Chondrocyte (in vitro differentiated cells): ENCODE measurements at places on chromosomes 3 and 15.

DNA sequence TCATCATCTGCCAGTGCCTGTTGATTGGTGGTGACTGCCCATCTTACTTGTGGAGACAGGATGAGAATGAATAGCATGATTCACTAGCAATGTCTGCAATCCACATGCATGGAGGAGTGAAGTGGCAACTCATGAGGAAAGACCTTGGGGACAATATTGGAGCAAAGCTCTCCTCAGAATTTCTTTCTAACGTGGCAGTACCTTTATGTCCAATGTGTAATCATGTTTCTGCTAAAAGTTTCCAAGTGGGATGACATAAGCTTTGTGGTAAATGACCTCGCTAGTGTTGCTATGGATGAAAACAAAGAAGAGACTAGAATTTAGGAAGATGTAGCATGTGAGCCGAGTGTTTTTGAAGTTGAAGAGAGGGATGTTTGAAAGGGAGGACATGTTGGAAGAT lies 117.8 kb downstream of the CPNE4 start:
- DNase-seq: no peak

- DNase-seq: no peak
Observed at GRCh38 chr3:105598042-105598796, 231.5 kb downstream of the ALCAM start.

DNA sequence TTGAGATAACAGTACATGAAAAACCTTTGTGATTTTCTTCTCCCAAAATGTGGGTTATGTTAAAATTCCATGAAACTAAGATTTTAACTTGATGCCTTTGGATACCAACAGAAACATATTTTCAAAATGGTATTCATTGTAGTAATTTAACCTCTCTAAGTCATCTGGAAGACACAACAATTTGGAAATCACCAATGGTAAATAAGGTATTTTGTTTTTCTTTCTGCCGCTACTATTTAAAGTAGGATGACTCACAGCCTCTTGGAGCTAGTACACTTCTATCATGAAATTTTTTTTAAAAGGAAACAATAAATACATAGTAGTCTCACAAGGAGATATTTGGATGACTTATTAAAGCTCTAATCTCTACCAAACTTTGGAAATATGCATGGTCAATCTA lies 291.6 kb upstream of the VEPH1 start:
- no peak for DNase-seq

- DNase-seq: no peak
Observed at GRCh38 chr3:114290911-114291901, 2.6 kb upstream of the TIGIT start.

GRCh38 chr3:30952786-30953185 lies 58.3 kb upstream of the GADL1 start:
- DNase-seq: no peak

GRCh38 chr3:32956750-32957570 lies 5.5 kb downstream of the CCR4 start:
- no peak for DNase-seq

- no peak for DNase-seq
Observed at GRCh38 chr3:152480282-152480953, 211.7 kb downstream of the MBNL1 start.

GRCh38 chr3:105744202-105744601 lies 124.6 kb downstream of the CBLB start:
- no peak for DNase-seq

- DNase-seq: no peak
Observed at GRCh38 chr3:98986073-98986472, 84.6 kb upstream of the DCBLD2 start.

GRCh38 chr3:8942115-8942514 lies 21.2 kb downstream of the RAD18 start:
- no peak for DNase-seq

DNA sequence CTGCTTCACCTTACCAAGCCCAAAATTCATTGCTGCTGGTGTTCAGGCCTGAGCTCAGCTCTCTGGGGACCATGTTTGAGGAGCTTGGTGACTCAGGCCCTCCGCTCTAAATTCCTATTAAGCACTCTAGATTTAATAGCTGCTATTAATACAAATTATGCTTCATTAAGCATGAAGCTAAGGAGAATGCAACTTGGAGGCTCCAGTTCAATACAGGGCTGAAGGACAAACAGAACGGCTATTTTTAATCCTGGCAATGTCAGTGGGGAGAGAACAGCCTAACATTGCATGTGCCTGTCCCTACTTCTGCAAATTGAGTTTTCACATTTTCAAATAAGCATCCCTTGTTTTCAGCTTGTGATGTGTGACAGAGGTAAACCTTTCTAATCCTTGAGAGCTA lies 80.1 kb upstream of the TRIM42 start:
- DNase-seq: no peak

- DNase-seq: no peak
Observed at GRCh38 chr3:16528581-16528993, 15.1 kb upstream of the RFTN1 start.

DNA sequence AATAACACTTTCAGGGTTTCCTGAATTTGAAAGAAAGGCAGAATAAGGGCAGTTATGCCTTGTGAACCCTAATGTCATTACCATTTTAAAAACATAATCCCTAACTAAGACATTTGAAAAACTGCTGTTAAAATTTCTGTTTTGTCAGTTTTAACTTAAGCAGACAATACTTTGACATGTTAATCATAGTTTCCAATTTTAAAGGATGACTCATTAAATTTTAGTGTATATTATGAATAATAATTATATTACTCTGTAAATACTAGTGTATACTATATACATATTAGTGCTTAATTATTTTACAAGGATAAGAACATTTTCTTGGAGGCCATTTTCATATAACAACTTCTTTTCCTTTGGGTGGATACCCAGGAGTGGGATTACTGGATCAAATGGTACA lies 553.1 kb upstream of the BCHE start:
- DNase-seq: no peak

GRCh38 chr3:112097378-112097777 lies 11.2 kb downstream of the C3orf52 start:
- no peak for DNase-seq

DNA sequence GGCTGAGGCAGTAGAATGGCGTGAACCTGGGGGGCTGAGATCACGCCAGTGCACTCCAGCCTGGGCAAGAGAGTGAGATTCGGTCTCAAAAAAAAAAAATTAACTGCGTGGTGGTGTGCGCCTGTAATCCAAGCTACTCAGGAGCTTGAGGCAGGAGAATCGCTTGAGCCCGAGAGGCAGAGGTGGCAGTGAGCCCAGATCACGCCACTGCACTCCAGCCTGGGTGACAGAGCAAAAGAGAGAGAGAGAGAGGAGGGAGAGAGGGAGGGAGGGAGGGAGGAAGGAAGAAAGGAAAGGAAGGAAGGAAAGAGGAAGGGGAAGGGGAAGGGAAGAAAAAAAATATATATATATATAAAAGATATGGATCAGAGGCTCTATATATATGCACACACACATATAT lies 6.0 kb downstream of the TM4SF19 start:
- DNase-seq: no peak

- no peak for DNase-seq
Observed at GRCh38 chr3:54349231-54349652, 226.9 kb downstream of the CACNA2D3 start.

GRCh38 chr3:197591816-197592215 lies 36.0 kb upstream of the BDH1 start:
- DNase-seq: no peak

DNA sequence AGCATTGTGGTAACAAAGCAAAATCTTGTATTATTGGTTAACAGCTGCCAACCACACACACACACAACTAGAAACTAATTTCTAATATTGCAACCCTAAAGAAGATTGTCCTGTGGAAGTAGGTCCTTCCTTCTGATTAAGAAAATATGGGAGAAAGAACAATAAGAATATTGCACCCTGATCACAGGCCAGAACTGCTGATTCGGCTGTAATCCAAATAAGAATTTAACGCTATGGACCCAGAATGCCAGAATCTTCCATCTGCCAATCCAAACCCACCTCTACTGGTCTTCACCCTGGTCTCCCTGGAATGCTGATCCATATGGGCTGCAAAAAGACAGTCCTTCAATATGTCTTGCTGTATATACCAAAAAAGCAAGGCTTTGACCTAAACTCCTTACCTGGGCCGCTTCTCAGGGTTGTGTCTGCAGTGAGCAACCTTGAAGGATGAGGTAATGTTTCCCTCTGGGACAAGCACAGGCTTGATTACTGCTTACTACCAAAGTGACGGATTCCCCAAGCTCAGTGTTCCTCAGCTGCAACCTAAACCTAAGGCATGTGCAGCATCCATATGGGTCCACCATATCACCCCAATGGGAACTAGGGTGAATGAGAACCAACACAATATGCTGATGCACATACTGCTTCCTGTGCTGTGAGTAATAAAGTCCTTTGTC lies 8.0 kb downstream of the CCDC14 start:
- DNase-seq: no peak

- no peak for DNase-seq
Observed at GRCh38 chr15:44790215-44790614, 53.9 kb downstream of the TRIM69 start.

- no peak for DNase-seq
Observed at GRCh38 chr3:37574177-37574943, 287.3 kb upstream of the CTDSPL start.

DNA sequence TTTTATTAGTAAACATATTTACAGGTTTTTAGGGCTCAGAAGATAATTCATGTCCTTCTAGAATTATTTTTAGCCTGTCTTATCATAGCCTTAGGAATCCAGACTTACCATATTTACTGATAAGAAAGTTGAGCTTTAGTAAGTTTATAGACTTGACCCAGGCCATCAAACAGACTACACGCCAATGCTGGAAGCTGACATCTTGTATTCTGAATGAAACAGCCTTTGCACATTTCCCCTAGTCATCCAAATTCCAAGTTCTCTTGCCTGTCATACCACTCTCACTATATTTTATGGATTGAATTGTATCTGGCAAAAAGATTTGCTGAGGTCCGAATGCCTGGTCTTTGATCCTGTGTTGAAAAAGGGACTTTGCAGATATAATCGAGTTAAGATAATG lies 58.6 kb downstream of the DRD3 start:
- no peak for DNase-seq

- no peak for DNase-seq
Observed at GRCh38 chr3:141105828-141106628, 54.9 kb downstream of the SPSB4 start.

DNA sequence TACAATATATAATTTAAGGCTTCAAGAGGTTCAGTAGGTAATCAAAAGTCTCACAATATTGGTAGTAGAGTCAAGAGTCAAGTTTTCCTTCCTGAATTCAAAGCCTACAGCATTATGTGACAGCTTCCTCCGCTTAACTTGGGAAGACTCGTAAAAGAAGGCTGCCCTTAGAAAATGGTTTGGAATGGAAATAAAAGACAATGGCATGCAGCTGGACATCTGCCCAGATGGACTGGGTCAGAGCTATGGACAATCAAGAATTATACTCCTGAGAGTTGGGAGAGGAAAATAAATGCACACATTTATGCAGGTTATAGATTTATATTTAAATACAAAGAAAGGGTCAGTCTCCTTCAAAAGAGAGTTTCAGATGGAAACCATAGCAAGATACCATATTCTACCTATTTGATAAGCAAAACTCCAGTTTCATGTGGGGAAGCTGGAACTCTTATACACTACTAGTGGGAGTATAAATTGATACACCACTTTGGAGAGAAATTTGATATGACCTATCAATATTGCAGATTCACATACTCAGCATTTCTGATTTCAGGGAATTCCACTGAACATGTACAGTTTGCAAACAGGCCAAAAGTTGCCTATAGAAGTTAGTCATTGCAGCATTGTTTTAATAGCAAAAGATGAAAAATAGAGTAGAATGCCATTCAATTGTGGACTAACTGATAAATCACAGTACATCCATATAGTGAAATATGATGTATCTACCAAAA lies 6.1 kb downstream of the CRYBG3 start:
- DNase-seq: no peak

GRCh38 chr15:58517682-58518525 lies 86.1 kb downstream of the LIPC start:
- no peak for DNase-seq

DNA sequence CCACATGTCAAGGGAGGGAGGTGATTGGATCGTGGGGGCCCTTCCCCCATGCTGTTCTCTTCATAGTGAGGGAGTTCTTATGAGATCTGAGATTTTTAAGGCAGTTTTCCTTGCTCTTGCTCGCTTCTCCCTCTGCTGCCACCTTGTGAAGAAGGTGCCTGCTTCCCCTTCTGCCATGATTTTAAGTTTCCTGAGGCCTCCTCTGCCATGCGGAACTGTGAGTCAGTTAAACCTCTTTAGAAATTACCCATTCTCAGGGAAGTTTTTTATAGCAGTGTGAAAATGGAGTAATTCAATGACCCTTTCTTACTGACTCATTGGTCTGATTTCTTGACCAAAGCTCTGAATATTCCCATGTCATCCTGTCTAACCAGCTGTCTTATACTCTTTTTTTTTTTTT lies 484.4 kb upstream of the TPRG1 start:
- DNase-seq: no peak

- DNase-seq: no peak
Observed at GRCh38 chr3:182683453-182683852, 109.9 kb upstream of the ATP11B start.

- no peak for DNase-seq
Observed at GRCh38 chr15:80776420-80777045, 2.6 kb upstream of the CEMIP start.

- no peak for DNase-seq
Observed at GRCh38 chr3:197327701-197328100, 29.3 kb upstream of the DLG1 start.

DNA sequence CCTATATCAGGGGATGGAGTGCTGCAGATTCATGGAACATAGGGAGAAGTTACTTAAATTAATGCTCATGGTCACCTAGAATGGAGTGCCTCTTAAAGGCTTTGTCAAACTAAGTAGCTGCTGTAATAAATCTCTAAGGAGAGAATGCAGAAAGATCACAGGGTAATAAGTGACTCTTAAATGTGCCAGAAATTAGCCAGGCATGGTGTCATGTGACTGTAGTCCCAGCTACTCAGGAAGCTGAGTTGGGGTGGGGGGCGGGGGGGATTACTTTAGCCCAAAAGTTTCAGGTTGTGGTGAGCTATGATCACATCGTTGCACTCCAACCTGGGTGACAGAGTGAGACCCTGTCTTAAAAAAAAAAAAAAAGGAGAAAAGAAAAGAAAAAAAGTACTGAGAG lies 90.9 kb upstream of the ASB14 start:
- no peak for DNase-seq

DNA sequence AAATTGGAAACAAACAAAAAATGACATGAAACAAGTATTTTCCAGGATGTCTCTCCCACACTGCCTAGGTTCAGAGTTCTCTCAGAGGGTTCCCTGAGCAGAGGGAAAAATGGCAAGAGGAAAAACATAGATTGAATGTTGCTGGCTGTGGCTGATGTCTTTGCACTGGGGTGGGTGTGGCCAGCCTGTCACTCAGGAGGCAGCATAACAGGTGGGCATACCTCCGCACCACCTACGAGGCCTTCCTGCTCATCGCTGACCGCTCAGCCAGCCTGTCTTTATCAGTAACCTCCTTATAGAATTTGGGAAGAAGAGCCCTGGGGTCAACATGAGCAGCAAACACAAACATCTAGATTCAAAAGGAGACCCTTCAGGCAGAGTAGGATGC lies 216.6 kb upstream of the UMPS start:
- no peak for DNase-seq

DNA sequence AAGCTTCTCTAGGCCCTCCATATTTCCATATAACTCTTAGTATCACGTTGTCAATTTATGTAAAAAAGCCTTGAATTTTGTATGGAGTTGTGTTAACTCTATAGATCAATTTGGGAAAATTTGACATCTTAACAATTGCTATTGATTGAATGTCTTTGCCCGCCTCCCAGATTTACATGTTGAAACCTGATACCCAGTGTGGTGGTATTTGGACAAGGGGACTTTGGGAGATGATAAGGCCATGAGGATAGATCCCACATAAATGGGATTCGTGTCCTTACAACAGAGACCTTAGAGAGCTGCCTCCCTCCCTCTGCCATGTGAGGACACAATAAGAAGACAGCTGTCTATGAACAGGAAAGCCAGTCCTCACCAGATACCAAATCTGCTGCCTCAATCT lies 21.1 kb upstream of the TNK2 start:
- DNase-seq: no peak
